Germinal center (tissue), 1 donor: ENCODE measurements at places on chromosomes 3 and 15.
A peak's percentile ranks its signal among the peaks of the same experiment; 100 is the strongest.

DNA sequence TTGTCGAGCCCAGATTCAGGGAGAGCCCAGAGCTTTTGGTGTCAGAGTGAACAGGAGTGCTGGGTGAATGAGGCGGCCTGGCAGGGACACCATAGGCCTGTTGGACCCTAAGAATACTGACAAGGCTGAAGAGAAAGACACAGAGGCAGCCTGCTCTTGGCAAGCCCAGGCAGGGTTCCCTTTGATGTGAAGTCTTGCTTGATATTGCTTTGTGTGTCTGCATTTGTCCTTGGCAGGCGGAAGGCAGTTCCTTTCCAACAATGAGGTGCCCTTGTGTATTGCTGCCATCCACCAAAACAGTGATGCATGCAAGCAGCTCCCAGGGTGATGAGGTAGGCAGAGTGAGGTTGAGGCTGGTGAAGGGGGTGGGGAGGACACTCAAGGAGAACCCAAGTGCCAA, 152.7 kb upstream of the TSC22D2 start:
- no peak for DNase-seq

GRCh38 chr3:127144631-127145030, 48.3 kb upstream of the PRR23E start:
- no peak for DNase-seq

DNA sequence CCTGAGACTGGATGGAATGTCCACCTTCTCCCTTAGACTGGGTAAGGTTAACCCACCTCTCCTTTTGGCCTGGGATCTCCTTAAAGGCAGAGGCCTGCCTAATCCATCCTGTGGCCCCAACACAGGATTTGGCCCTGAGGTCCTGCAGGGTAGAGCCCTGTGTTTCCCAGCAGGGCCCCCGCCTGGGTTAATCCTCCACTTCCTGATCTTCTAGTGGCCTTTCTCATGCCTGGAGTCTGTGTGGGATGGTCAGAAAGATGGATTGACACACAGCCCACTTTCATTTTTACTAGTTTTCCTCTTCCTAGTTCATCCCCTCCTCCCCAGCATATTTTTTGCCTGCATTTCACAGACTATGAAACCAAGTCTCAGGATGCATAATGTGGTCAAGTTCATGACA, 48.9 kb upstream of the SLC6A6 start:
- no peak for DNase-seq

DNA sequence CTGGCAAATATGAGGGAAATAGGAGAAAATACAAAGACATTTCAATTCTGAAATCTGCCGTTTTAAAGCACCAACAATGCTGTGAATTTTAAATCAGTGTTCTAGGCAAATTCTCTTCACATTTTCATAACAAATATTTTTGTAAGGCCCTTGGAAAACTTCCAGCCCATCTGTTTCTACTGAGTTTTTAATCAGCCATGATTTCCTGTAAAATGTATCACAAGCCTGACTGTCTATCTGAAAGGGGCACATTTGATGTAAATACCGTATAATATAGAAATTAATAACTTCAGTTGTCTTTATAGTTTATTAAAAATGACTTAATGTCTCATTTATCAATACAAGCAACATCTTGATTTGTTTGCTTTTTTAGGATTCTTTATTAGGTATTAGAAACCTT, 454.7 kb downstream of the PYDC2 start:
- DNase-seq, result no peak

- DNase-seq, result peak; percentile 48
Observed at GRCh38 chr3:64224826-64225610, at the start of gene PRICKLE2. TSS of gene PRICKLE2 (minus strand) at chr3:64225466. CDS start at chr3:64198927, 26,539 bp downstream.

DNA sequence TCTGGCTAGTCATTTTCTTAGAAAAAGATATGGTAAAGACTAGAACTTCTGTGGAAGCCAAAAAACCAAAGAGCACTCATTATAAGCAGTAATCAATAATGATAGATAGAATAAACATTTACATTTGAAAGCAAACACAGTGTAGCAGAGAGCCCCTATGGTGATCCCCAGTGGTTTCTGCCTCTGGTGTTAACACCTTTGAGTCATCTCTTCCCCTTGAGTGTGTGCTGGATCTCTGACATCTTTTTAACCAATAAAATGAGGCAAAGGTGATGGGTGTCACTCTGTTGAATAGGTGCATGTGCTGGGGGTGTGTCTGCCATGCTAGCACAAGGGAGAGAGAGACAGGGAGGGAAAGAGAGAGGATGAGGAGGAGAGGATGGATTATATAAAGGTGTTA, 121.6 kb downstream of the TFG start:
- no peak for DNase-seq

DNA sequence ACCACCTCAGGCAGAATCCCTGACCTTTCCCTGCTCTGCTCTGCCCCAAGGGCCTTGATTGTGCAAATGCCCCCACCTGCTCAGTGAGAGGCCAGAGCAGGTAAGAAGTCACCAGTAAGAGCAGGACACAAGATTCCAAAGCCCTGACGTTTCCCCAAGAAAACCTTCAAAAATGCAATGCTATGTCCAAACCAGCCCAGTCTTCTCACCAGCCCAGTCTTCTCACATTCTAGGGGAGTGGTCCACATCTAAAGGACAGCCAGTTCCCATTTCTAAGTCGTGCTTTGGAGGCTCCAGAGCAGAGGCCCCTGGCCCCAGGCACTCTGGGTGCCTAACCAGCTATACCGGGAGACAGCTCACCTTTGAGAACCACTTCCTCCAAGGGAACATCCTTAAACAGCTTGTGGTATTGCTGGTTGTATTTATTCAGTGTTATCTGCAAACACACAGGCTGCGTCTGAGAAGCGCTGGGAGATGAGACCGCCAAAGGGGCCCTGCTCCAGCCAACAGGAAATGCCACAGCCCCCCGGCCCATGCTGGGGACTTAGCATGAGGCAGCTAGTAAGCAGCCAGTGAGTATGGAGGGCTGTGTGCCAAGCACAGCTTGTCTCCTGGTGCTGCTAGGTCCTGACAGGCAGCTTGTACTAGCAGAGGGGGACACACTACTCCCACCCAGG, 29.3 kb downstream of the GRAMD2A start:
- DNase-seq, result no peak

DNA sequence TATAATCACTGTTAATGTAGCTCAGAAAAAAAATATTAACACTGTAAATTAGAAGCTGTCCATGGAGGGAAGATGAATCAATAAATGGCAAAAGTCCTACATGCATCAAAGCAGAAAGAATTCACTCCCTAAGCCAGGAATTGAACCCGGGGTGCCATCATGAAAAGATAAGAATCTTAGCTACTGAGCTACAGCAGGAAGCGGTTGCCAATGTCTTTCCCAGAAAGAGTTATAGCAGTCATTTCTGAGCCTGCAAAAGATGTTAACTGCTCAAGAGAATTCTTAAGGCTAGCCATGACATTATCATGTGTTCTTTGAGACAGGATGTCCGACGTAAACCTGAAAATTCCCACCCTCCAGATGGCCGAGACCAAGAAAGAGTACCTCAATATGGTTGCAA, 47.4 kb upstream of the MKRN3 start:
- no peak for DNase-seq

DNA sequence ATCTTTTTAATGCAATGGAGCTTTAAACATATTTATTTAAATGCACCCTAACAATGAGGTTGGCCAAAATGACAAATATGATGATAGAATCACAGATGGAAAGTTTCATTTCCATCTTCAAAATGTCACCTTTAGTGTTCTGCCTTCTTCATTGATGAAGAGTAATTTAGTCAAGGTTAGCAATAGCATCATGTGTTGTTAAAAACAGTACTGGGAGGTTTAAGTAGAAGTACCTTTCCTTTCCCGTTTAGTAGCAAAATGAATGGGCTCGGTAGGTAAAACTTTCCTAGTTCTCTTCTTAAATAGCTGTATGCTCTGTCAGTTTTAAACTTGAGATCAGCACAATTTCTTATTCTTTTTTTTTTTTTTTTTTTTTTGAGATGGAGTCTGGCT, 35.1 kb downstream of the EIF2AK4 start:
- no peak for DNase-seq

GRCh38 chr15:94411285-94411684, 179.9 kb downstream of the MCTP2 start:
- no peak for DNase-seq

DNA sequence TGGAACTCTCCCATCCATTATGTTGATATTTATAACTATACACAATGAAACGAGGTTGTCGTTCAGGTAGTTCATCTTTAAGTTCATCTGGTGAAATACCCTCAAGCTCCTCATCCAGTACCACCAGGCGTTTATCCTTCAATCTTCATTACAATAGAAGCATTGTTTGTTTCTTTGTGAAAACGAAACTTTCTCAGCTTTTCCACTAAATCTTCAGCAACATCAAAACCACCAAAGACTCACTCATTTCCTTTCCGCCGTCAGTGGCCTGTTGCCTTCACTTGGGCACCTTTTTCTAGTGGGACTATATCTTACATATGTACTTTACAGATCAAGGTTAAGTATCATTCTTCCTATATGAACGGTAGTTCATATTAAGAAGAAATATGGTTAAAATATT, 44.1 kb upstream of the TFG start:
- no peak for DNase-seq

GRCh38 chr15:77035999-77036471, 34.9 kb downstream of the TSPAN3 start:
- DNase-seq, result peak; percentile 1

DNA sequence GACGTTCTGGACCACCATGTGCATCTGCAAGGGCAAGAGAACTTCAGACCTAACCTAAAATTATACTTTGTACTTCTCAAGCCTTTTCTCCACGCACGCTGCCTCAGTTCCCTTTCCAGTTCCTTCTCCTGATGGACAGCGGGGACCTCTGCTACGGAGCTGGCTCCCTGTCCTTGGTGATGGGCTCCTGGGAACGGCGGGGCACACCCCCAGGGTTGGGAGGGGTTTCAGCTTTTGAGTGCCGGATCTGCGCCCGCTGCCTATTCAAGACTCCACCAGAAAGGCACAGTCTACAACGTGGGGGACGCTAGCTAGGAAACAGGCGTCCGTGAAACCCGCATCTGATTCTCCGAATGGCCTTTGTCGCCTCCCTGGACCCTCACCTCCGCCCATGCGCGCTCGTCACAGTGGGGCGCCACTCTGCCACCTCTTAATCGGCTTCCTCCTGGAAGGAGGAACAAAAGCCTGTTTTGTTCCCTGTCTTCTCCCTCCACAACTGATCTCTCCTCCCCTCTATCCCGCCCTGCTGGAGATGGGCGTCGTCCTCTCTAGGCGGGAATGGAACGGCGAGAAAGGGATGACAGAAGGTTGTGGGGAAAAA, 2.2 kb downstream of the GPR149 start:
- DNase-seq, result no peak

DNA sequence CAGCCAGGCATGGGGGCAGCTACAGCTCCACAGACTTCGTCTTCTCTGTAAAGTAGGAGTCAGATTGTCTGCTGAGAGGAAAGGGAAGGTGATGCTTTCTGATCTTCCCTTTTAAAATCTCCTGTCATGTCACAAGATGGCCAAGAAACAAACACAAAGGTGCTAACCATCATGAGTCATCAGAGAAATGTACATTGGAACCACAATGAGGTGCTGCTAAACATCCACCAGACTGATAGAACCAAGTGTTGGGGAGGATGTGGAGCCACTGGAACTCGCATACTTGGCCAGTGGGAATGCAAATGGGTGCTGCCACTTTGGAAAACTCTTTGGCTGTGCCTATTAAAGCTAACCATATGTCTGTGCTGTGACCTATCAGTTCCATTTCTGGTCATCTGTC, 268.8 kb downstream of the SLCO3A1 start:
- no peak for DNase-seq

DNA sequence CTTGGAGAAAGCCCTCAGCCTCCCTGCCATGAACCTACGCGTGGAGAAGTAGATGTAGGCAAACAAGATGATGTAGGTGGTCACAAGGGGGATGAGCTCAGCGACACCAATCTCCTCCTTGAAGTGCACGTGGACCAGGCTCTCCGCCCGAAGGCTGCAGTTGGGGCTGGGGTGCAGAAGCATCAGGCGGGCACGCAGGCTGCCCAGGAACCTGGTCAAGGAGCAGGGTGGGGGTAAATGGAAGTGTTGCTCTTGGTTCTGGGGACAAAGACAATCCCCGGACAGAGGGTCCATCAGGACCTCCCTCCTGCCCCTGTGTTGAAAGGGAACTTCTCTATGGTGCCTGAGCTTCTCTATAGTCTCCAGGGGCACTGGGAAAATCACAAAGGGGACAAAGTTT, 45.1 kb downstream of the PTPN23 start:
- peak; percentile 3 for DNase-seq

GRCh38 chr15:67732671-67733374, 92.5 kb upstream of the SKOR1 start:
- DNase-seq, result no peak

DNA sequence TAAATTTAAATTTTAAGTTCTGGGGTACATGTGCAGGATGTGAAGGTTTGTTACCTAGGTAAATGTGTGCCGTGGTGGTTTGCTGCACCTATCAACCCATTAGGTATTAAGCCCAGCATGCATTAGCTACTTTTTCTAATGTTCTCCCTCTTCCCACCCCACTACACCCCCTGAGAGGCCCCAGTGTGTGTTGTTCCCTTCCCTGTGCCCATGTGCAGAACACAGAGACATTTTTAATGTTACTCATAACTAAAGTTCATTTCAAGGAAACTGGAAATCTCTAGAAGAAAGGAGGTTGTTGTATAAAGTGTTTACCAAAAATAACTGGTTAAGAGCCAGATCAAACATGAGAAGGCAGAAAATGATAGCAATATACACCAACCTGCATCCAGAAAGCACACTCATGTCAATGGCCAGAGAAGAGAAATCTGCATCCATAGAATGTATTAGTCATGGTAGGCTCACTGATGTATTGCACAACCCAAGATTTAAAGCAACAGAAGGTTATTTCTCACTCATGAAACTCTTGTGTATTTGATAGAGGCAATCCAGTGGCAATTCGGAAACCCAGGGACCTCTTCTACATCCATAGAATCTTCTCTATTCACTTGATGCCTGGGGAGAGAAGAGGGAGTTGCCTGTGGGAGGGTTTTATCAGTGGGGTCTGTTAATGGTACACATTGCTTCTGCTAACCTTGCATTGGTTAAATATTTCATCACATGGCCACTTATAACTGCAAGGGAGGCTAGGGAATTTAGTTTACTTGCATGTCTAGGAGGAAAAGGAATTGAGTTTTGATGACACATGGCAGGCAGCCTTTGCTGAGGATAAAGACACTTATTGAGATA, 321.9 kb upstream of the RASGRP1 start:
- no peak for DNase-seq

DNA sequence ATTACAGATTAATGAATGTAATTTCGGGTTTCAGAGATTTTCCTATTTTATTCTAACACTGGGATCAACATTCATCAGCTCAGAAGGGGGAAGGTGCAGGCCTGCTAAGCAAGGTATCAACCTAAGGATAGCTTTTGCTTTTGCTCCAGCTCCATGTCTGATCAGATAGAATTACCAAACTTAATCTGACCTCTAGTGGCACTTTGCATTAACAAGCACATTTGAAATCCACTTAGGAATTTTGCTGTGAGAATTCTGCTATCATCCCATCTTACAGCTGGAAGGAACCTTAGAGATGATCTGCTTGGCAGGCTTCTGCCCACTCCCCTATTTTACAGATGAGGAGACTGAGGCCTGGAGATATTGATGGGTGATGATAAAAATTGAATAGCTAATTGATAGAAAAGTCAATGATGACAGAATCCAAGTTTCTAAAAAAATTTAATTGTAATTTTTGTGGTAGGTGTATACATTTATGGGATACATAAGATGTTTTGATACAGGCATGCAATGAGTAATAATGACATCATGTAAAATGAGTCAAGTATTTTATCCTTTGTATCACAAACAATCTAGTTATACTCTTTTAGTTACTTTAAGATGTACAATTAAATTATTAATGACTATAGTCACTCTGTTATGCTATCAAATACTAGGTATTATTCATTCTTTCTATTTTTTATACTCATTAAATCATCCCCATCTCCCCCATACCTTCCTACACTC, 209.2 kb upstream of the ZPLD1 start:
- DNase-seq, result no peak
